Umbilical cord (tissue), 2 donors: ENCODE measurements at places on chromosomes 11 and 22. TPM values are rescaled to one million over a fixed set of nuclear protein-coding genes. Genes with fewer than 3 reads are reported as not detected.

MUC2 gene
- total RNA-seq: under 0.01 TPM

DNA sequence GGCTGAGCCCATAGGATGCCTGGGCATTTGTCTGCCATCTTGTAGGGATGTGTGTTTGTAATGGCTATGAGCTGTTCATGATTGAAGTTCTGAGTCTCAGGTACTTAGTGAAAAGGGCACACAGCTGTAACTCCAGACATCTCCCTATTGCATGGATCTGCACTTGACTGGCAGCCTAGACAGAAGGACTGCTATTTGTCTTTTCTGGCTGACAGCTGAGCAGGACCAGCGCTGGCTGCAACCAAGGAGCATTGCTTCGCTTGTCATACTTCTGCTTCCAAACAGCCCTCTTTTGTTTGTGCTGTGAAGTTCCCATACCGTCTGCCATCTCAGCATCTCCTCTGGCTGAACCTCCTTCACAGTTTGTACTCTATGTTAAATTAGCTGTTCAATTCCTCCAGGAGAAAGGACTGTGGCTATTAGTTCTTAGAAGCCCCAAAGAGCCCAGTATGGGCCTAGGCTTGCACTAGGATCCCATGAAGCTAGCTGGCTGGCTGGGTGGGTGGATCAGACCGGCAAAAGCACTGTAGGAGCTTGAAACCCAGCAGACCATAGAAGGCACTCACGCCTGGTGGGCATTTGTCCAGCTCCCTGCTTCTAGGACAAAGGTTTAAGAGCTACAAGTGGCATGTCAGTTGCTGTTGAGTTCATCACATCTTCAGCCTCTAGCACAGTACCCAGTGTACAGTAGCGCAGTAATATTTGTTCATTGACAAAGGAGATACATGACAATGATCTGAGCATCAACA, 20.4 kb downstream of the HIRA start:
- DNase-seq: no peak

DNA sequence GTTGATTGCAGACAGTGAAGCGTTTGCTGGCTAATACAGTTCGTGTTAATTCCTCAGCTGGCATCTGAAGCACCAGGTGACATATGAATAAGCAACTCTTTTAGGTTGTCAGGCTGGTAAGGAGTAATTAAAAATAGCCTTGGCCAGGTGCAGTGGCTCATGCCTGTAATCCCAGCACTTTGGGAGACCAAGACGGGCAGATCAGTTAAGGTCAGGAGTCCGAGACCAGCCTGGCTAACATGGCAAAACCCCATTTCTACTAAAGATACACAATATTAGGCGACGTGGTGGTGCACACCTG, 74.9 kb downstream of the CECR2 start:
- no peak for DNase-seq

- DNase-seq: no peak
Measured at GRCh38 chr11:123801765-123802164, 4.4 kb downstream of the OR6M1 start.

GRCh38 chr11:26134481-26135355, 197.2 kb upstream of the ANO3 start:
- peak; percentile 7 for DNase-seq

DNA sequence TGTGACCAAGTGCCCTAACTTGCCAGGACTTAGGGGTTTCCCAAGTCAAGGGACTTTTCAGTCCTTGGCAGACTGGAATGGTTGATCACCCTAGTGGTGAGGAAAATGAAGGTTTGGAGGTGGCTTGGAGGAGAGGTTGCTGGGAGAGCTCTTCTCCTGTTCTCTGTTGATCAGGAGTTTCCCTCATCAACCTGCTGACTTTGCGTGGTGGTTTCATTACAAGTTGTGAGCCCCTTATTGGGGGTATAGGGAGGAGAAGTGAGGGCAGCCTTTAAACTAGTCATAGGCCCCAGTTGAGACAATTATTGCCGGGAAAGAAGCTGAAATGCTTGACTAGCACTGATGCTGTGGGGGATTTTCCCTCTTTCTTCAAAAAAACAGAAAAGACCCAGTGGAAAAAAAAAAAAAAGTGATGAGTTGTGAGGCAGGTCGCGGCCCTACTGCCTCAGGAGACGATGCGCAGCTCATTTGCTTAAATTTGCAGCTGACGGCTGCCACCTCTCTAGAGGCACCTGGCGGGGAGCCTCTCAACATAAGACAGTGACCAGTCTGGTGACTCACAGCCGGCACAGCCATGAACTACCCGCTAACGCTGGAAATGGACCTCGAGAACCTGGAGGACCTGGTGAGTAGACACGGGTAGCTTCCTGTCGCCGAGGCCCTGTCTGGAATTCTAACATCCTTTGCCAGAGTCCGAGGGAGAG, at the start of gene CXCR5:
TSS of gene CXCR5 (plus strand) at position 525 of the 704 bp plus-strand sequence. CDS start at position 575, 50 bp downstream.
- no peak for DNase-seq

GRCh38 chr22:46672731-46673130, 52.5 kb downstream of the GRAMD4 start:
- no peak for DNase-seq

APOL5 gene
- total RNA-seq: not detected

DNA sequence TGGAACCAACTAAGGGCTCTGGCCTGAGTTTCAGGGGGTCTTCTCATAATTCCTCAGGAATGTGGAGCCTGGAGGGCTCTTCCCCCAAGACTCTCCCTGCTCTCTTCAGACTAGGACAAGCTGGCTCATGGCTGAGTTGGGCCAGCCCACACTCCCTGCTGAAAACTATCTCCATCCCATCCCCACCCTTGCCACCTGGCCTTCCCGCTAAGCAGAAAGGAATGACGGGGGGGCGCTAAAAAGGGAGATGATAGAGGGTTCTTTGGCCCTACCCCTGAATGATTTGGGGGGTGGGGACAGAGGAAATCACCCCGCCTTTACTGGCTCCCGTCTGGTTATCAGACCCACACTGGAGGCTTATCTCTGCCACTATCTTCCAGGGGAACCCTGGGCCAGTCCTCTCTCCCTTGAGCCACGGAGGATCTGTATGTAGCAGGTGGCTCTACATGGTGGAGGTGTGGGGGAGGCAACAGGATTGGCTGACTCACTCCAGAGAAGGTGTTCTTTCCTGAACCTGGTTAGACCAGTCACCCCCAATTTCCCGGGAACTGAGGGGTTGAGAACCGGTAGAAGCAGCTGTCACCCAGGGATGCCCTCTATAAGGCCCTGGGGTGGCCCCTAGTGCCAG, 5.7 kb downstream of the SMTN start:
- DNase-seq: no peak

GRCh38 chr11:44319552-44320288, 9.8 kb upstream of the ALX4 start:
- no peak for DNase-seq

DNA sequence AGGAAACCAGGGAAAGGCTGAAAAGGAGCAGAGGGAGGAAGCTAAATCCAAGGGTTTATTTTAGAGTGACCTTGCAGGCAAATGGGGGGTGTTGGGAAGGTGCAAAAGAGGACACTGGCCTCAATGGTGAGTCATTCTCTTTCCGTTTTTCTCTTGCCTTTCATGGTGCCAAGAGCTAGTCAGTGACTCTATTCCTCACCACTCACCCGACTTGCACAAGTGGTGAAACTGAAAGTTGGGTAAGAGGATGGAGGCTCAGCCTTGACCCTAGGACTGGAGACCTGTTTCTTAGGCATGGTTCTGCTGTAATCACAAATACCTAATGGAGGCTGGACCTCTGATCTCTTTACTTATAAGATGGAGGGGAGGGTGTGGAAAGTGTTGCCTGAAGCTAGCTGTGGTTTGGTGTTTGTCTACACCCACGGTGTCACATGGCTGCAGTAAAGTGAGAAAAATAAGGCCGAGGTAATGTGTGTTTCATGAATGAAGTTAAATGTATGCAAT, 67.3 kb upstream of the CREB3L1 start:
- DNase-seq: no peak
